Lung microvascular endothelial cell (primary cell): ENCODE measurements at places on chromosomes 5 and 9.

DNA sequence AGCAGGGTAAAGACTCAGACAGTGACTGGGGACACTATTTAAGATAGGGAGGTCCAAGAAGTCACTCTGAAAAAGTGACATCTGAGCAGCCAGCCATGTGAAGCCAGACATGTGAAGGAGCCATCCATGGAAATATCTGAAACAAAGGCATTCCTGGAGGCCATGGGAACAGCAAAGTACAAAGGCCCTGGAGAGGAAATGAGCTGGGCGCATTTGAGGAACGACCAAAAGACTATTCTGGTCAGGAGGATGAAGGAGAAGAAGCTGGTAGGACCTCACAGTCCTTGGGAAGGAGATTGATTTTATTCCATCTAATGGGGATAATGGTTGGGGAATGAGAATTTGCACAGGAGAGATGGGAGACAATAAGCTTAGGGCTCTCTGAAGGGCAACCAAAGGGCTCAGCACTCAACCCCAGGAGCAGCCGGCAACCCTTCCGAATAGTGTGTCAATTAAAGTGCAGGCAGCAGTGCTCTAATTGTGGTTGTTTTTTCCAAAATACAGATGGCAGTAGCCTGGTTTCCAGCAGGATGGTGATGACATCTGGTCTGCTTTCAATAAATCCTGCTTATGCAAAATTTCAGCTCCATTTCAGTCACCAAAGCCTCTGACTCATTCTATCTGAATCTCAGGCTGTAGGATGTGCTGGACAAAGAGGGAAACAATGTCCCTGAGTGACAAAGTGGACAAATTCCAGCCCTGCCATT, 26.7 kb downstream of the FOXI1 start:
- DNase-seq, result peak; percentile 37

- no peak for DNase-seq
These were observed 66.5 kb downstream of the PTCD2 start for GRCh38 chr5:72386639-72387038.

DNA sequence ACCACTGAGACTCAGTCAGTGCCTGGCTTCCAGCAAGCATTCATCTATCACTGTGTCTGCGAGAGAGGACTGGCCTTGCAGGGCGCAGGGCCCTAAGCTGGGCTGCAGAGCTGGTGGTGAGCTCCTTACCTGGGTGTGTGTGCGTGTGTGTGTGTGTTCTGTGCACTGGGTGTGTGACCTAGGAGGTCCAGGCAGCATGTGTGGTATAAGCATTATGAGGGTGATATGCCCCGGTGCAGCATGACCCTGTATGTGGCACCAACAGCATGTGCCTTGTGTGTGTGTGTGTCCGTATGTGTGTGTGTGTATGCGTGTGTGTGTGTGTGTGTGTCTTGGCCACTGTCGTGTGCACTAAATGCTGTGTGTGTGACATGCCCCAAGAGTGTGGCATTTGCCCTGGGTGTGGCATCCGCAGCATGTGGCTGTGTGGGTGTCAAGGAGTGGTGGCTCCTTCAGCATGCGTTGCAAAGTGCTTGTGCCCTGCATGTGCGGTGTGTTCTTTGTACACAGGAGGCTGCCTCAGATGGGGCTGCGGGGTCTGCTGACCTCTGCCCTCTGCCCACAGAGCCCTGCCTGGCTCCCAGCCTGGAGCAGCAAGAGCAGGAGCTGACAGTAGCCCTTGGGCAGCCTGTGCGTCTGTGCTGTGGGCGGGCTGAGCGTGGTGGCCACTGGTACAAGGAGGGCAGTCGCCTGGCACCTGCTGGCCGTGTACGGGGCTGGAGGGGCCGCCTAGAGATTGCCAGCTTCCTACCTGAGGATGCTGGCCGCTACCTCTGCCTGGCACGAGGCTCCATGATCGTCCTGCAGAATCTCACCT, 3.3 kb downstream of the FGFR4 start:
- DNase-seq, result no peak

- DNase-seq, result peak; percentile 31
These were observed 3.2 kb downstream of the CDKN2B start for GRCh38 chr9:22005702-22006606.

GRCh38 chr5:756865-757345, 27.6 kb downstream of the ZDHHC11B start:
- no peak for DNase-seq
